ENCODE measurements at places on chromosomes 16 and 17.

GRCh38 chr16:57525761-57526160, 10.6 kb downstream of the CCDC102A start:
- DNase-seq, result no peak

GRCh38 chr17:13594310-13594709, 7.4 kb downstream of the HS3ST3A1 start:
- DNase-seq, result no peak

- DNase-seq, result no peak
Measured at GRCh38 chr17:65666876-65667321, 105.5 kb upstream of the AXIN2 start.

DNA sequence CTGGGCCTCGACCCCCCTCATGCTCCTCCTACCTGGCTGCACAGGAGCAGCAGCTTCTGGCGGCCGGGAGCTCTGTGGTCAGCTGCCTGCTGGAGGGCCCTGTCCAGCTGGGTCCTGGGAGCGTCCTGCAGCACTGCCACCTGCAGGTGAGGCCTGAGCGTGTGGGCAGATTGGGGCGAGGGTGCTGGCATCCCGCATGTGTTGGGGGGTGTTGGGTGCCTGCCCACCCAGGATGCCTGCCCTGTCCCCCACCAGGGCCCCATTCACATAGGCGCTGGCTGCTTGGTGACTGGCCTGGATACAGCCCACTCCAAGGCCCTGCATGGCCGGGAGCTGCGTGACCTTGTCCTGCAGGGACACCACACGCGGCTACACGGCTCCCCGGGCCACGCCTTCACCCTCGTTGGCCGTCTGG, 16.5 kb downstream of the FCSK start:
- no peak for DNase-seq

- DNase-seq, result peak; percentile 36
Measured at GRCh38 chr17:77645072-77646045, 313.1 kb upstream of the TNRC6C start.

GRCh38 chr17:9101356-9101755, 80.0 kb downstream of the NTN1 start:
- no peak for DNase-seq

- no peak for DNase-seq
Measured at GRCh38 chr17:77124192-77124889, 16.4 kb upstream of the SEC14L1 start.

All from activated CD4-positive, alpha-beta T cell treated with anti-CD3 and anti-CD28 coated beads, Interleukin-2, amount 50 U/mL, for 1 hour (primary cell).